Left lobe of liver (tissue), 2 donors: ENCODE measurements at places on chromosomes 16 and 17.

DNA sequence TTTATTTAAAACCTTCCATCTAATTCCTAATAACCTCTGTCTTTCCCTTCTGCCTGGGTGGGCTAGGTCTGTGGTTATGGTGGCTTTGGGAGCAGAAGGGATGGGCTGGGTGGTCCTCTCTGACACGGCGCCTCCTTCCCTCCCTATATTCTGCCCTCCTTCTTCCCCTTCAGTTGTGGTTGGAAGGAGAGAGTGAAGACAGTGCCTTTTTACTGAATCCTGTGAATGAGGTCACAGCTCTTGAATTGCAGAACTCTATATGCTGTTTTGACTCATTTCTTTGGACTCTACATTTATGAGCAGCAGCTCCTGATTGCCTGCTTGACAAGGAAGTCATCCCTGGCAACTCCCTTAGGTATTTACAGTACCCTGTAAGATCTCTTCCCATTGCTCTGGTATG is 256.0 kb upstream of the ELAC2 start:
- DNase-seq: no peak

DNA sequence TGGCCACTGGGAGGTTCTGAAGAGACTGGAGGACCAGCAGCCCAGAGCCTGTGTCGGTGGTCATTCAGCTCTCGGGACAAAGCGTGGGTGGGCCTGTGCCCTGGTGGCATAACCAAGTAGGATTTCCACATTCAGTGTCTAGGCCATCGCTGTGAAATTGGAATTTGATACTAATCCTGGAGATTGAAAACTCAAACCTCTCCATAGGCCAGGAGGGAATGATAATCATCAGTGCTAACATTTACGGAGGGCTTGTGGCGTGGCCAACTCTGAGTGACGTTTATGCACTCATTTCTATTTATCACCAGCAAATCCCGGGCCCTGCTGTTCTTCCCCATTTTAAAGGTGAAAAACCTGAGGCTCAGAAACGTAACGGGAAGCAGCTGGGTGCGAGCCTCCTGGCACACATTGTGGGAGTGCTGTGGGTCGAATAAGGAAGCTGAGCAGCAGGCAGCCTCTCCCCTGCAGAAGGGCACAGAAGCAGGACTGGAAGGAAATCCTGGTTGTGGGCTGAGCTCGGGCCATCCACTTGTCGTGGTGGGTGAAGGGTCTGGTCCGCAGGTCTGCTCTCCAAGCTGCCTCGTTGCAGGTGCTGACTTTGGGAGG is 33.1 kb downstream of the RAI1 start:
- no peak for DNase-seq

DNA sequence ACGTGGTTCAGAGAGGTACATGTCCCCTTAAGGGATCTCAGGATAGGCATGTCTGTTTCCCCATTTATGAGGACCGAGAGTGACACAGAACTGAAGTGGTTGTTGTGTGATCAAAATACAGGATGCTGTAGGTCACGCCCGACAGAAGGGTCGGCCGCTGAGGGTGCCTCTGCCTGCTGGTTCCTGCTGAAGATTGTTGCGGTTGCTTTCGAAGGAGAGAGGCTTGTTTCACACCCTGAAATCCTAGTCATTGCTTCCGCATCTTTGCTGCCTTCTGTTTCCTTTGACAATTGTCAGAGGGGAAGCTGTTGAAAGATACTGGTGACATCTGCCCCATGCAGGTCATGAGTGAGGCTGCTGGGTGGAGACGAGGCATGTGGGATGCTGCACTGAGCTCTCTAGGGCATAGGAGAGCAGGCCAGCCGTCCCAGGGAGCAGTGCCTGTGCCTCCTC is 3.8 kb upstream of the NAT9 start:
- no peak for DNase-seq

DNA sequence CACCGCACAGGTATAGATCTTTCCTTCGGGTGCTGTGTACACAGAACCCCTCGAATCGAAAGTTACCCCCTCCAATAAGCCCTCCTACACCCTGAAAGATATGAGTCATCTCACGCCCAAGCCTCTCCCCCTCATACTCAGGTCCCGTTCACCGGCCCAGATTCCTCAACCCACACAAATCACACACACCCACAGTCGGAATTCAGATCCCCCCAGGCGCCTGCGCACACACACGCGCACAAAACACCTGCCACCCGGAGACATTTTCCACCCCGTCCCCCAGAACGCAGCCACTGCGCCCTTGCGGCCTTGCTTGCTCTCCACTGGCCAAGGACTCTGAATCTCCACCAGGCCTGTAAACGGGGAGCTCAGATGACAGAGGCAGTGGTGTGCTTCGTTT is 4.9 kb downstream of the JPH3 start:
- no peak for DNase-seq

- no peak for DNase-seq
Observed at GRCh38 chr16:11410376-11411058, 65.3 kb downstream of the RMI2 start.

GRCh38 chr17:77312786-77313599 is 172.2 kb downstream of the SEC14L1 start:
- DNase-seq: peak; percentile 89

DNA sequence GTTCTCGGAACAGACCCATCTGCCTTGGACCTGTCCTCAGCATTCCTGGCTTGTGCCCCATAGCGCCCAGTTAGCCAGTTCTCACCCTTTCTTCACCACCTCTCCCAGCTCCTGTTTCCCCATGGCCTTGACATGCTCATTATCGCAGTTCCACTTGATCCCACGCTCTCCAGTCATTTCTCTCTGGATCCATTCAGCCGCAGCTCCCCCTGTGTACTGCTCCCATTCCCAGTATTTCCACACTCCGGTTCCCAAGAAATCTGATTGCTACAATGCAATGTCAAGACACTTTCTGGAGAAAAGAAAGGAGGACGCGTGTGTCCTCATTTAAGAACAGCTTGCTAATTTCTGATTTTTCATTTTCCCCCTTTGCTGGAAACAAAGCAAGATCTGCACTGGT is 55.4 kb downstream of the TMEM186 start:
- peak; percentile 58 for DNase-seq

DNA sequence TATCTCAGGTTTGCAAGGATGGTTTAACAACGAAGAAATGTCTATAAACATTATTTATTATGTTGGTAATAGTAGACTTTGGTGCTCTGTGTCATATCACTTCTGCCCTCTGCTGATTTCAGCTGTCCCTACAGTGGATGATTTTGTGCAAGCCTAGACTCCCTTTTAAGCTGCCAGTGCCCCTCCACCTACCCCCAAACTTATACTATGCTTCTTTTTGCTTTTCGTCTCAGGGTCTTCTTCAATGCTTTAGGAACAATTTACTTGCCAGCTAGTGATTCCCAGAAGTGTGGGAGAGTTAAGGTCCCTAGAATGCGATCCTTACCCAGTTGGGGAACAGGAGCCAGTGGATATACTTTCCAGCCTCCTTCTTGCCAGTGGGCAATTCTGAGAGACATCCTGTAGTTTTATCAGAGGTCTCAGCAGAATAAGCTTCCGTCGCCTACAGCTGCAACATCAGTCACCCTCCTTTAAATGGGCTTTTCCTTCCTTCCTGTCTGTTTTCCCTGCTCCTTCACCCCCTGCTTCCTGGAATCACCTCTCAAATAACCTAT is 4.1 kb downstream of the ICAM2 start:
- peak; percentile 38 for DNase-seq
